ENCODE measurements at places on chromosomes 6 and 20.

DNA sequence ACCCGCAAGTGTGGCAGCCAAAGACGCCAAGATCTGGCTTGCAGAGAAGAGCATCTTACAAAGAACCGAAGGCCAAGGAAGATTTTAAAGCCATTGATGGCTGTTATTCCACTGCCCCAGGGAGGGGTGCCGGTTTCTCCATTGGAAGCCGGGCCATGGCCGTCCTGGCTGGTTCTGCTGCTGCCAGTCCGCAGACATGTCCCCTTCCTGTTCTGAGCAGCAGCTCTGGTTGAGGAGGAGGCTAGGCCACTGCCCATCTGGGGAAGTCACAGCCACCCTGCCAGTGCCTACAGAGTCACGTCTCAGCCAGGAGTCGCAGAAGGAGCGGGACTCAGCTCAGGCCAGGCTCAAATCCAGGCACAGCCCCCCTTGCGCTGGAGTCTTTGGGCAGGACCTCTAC, 42.6 kb upstream of the MRGBP start:
- DNase-seq: peak; percentile 64

DNA sequence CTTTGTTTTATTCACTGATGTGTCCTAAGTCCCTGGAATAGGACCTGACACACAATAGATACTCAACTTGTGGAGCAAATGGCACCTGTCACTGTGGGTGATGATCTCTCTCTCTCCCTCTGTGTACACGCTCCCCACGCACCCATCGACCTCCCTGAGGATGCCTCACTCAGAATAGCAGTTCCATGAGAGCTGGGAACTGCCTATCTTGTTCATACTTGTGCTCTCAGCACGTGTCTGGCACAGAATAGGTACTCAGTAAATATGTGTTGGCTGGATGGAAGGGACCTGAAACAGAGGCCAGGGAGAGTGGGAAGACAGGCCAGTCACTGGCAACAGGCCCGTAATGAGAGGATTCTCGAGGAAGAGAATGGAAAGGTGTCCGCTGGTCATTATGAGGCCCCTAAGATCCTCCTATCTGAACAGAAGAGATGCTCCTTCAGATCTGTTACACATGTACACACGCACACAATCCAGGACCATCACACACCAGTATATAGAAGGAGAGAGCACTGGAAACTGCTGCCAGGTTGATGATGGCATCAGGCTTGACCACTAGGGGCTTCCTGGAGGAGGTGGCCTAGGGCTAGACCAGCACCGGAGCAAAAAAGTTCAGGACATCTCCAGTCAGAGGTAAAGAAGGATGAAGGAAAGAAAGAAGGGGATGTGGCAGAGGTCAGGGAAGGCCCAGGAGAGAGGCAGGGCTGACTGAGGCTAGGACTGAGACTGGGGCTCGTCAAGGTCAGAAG, 30.9 kb downstream of the VEGFA start:
- no peak for DNase-seq

DNA sequence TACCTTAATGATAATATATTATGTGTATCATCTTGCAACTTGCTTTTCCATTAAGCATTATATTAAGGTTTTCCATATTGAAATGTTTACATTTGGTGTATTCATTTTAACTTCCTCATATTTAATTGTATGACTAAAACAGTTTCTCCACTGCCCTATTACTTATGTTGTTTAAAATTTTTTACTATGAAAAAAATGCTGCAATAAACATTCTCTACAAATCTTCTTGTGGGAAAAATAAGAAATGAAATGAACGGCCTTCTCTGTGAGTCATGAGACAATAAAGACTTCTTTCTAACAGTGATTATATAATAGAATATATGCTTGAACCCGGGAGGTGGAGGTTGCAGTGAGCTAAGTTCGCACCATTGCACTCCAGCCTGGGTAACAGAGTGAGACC, 25.5 kb downstream of the FASTKD5 start:
- no peak for DNase-seq

DNA sequence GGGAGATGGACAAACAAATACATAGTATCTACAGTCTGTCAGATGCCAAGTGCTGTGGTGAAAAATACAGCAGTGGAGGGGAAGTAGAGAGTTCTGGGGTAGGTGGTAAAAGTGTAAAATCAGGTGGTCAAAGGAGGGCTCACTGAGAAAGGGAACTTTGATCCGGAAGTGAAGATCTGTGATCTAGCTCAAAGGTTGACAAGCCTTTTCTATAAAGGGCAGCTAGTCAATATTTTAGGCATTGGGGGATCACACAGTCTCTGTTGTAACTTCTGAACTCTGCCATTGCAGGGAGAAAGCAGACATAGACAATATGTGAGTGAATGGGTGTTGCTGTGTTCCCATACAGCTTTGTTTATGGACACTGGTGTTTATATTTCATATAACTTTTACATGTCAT, 38.6 kb downstream of the SH3BGRL2 start:
- no peak for DNase-seq

- DNase-seq: no peak
Observed at GRCh38 chr6:158595223-158595622, 35.3 kb downstream of the TMEM181 start.

GRCh38 chr6:151847064-151847463, 39.6 kb downstream of the ESR1 start:
- no peak for DNase-seq

- no peak for DNase-seq
Observed at GRCh38 chr6:75458895-75459294, 34.7 kb downstream of the FILIP1 start.

- no peak for DNase-seq
Observed at GRCh38 chr6:24019393-24019792, 106.6 kb upstream of the NRSN1 start.

DNA sequence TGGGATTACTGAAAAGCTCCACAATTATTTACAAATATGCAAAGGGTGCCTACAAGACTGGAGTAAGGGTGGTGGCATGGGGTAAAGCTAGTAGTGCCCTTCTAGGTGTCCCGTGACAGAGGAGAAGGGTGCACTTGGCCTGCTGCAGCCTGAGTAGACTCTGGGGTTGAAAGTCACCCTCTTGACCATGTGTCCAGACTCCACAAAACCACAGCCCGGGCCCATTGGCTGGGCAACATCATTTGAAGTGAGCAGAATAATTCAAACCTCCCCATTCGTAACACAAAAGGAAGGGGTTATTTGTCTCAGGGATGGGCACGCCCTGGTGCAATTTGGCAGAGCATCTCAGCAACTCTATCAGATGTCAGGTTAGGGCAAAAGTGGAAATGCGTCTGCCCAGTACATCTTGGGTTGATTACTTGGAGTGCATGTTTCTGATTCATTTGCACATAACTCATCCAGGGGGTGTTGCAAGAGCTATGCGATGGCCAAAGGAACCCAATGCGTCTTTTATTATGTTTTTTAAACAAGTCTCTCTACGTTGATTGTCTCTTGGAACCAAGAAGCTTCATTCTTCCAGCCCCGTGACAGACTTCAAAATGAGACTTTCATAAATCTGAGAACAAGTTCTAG, 56.7 kb downstream of the ISM1 start:
- DNase-seq: no peak

DNA sequence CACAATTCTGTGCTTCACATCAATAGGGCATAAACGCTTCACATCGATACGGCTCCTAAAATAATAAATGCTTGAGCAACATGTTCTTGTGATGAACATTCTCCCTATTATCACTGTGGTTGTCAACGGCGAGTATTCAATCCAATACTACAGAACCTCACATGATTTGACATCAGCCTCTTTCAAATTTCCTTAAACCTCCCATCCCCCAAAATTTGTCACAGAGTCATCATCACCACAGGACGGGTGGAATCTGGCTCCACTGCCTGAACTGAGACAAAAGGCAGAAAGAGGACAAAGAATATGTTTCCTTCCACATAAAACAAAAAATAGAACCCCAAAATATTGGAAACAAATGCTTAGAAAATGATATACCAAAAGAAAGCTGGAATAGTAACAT, 7.3 kb downstream of the THEMIS start:
- DNase-seq: no peak

- no peak for DNase-seq
Observed at GRCh38 chr6:81722506-81723223, 29.8 kb downstream of the TENT5A start.

- no peak for DNase-seq
Observed at GRCh38 chr20:10074513-10074912, 39.7 kb downstream of the ANKEF1 start.

DNA sequence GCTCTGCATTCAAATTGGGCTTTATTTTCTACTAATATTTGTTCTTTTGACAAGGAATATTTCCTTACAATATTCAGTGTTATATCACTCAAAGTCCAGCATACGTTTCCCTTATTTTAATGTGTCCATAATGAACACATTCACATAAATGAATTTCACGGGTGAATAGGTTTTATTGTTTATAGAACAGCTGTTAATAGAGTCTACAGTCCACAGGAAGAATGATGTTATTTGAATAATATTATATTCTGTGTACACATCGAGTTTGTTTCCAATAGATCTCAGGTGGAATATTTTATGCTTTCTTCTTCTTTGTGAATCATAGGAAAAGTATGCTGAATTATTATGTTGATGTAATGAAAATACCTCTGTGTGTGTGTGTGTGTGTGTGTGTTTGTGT, 582.4 kb downstream of the CDH26 start:
- no peak for DNase-seq

GRCh38 chr6:13538084-13538483, 36.3 kb upstream of the SIRT5 start:
- DNase-seq: no peak

DNA sequence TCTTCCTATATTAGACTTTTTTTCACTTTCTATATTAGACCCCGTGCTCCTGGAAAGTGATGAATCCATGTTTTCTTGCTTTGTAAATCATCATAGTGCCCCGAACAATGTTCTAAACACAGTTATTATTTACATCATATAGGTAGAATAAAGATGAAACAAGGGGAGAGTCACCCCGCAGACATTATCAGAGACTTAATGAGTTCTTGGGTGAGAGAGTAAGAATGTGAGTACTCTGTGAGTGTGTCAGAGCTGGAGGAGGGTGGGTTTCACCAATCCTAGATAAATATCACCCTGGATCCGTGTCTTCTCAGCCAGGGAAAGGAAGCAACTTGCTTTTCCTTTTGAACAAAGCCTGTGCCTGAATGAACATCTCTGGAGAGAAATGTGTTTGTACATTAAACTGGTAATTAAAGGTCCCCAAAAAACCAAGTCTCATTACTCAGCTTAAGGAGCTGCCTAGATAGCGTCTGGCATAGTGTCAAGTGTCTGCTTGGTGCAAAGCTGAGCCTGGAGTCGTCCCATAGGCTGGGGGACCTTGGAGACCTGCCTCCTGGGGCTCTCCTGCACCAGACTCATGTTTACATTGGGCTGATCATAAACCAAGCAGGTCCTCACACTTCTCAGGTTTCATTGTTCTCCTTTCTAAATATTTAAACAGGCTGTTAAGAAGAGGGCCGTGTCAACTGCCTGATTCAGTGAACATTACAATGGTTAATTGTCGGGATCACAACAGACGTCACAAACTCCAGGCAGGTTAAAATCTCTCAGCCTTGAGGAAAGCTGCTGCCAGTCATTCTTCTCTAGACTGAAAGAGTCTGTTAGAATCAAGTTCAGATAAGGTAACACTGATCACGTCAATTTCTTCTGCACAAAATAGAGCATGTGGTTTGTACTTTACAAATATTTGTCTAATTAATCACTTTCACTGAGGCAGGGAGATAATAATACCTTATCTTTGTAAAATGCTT, 179.7 kb upstream of the MYLIP start:
- no peak for DNase-seq

GRCh38 chr6:125031385-125031784, 69.1 kb downstream of the RNF217 start:
- DNase-seq: no peak

- DNase-seq: no peak
Observed at GRCh38 chr20:17137692-17138091, 89.1 kb upstream of the PCSK2 start.

GRCh38 chr6:40550202-40551101, 36.7 kb downstream of the LRFN2 start:
- DNase-seq: peak; percentile 49

DNA sequence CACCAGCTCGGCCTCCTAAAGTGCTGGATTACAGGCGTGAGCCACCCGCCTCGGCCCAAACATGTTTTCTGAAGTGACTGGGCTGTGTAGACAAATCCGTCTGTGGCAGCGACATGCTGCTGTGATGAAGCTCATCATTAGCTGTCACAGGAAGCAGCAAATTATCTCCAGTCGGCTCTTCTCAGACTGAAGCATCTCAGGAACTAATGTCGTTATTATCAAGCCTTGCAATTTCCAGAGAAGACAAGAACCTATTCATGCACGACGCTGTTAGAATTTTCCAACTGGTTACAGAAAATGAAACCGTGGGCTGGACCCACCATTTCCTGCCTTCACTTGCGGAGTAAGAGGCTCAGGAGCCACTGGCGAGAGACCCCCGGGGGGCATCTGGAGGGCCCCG, 17.1 kb upstream of the NTSR1 start:
- no peak for DNase-seq

- DNase-seq: no peak
Observed at GRCh38 chr6:93437491-93437890, 18.1 kb upstream of the EPHA7 start.

DNA sequence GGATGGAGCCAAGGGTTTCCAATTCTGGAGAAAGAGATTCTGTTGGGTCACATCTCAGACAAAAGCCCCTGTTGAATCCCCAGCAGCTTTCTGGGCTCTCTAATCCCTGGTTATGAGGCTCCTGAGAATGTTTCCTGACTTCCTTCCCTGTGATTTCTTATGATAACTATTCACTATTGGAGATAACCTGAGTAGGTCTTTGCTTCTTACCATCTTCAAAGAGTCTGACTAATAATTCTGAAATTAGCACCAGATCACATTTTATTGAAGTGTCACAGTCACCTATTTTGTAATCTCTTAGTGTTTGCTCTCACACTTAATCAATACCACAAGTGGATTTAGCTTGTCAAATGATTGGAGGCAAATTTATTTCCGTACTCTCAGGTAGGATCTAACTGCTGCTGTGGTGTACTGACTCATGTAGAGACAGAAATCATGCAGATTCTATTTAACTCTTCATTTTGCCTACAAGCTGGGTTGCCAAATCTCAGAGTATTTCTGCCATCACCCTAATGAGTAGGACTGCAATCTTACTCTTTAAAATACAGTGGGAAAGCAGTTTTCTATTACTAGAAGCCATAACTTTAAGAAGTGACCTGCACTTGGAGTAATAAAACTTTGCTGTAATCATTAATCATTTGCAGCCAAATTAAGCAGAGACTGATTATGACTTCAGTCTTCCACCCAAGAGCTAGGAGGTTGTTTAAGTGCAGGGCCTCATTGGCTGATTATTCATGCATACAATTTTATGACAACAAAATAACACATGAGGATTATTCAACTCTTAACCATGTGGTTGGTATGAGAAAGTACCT, 422.1 kb downstream of the EPM2A start:
- DNase-seq: no peak
